ENCODE measurements at places on chromosomes 1 and 21.

GRCh38 chr1:94039871-94040569, 80.9 kb downstream of the ABCA4 start:
- no peak for DNase-seq

GRCh38 chr1:179857009-179857408, 20.6 kb downstream of the TOR1AIP2 start:
- DNase-seq: no peak

GRCh38 chr21:21559285-21560045, 561.3 kb downstream of the NCAM2 start:
- DNase-seq: no peak

GRCh38 chr1:74340656-74341055, 105.5 kb downstream of the TNNI3K start:
- no peak for DNase-seq

GRCh38 chr1:205020466-205020865, 22.5 kb upstream of the CNTN2 start:
- no peak for DNase-seq

DNA sequence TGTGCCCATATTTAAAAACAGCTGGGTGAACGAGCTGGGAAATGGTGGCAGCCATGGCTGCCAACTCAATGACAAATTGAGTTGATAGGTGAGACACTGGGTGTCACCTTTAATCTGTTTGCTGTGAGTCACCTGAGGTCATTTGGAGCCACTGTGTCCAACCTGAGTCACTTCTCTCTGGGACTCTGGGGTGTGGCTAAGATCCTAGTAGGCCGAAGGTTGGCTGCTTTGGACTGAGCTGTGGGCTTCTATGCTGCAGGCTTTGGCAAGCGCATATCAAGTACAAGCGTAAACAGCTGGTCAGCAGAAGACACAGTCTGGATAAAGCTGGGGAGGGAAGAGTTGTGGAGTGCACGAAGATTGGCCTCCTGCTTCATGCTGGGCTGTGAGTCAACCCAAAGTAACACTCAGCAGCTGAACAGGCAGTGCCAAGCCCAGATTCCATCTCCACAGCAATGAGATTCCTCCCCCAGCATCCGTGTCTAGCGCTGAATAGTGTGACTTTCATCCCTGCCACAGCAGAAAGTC, 24.0 kb downstream of the TEX35 start:
- no peak for DNase-seq

GRCh38 chr1:240591564-240591963, 20.4 kb downstream of the GREM2 start:
- no peak for DNase-seq

DNA sequence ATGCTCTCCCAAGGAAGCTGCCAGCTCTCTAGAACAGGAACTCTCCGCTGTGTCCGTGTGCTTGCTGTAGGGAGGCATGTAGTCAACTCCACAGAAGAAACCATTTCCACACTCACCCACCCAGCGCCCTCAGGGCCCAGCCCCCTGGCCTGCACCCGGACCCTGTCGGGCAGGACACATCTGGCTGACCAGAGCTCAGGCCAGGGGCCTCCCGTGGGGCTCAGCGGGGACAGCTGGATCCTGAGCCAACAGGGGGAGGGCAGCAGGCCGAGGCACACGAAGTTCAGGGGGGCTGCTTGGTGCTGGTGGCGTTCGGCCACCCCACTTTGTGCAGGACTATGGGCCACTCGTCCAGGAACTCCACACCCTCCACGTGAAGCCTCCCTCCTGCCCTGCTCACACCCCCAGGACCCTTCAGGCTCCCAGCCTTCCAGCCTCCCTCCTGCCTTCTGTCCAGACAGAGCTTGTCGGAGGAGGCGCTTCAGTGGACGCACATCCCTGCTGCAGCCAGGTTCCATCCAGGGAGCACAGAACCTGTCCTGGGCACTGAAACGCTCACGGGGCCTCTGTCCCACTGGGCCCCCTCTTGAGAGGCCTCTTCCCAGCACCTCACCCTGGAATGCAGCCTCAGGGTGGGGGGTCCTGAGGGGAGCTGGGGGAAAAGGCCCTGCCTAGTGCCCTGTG, 15.0 kb upstream of the FAAP20 start:
- DNase-seq: no peak

DNA sequence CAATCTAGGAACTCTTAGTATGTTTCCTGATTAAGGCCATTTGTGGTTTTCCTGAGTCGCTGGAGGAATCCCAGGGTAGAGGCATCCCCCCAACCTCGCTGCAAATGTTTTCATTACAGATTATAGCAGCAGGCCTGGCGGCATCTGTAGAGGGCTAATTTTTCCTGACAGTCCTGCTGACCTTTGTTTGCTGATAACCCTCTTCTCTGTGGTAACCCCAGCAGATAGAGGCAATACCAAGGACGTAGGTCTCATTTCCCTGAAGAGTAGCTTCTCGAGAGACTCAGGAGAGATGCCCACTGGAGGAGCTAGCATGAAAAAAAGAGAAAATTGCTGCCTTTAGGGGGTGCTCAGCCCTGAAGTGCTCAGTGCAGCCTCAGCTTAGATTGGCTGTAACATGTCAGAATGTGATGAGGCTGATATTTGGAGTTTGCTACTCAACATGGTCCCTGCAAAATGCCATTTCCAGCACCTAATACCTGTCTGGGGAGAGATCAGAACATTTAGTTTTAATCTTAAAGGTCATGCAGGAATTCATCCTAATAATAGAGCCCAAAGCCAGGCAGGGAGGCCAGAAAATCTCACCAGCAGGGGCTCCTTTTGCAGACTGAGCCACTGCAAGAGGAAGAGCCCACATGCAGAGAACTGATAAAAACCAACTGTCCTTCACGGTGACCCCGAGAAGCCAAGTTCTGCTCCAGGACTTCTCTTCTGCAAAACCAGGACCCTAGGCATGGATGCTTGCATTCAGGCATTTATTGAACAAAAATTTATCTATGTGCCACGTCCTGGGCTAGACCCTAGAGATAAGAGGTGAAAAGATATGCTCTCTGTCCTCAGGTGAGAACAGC, 184.5 kb downstream of the KAZN start:
- no peak for DNase-seq

- DNase-seq: no peak
These were observed 10.0 kb downstream of the GDAP2 start for GRCh38 chr1:117919376-117919775.

DNA sequence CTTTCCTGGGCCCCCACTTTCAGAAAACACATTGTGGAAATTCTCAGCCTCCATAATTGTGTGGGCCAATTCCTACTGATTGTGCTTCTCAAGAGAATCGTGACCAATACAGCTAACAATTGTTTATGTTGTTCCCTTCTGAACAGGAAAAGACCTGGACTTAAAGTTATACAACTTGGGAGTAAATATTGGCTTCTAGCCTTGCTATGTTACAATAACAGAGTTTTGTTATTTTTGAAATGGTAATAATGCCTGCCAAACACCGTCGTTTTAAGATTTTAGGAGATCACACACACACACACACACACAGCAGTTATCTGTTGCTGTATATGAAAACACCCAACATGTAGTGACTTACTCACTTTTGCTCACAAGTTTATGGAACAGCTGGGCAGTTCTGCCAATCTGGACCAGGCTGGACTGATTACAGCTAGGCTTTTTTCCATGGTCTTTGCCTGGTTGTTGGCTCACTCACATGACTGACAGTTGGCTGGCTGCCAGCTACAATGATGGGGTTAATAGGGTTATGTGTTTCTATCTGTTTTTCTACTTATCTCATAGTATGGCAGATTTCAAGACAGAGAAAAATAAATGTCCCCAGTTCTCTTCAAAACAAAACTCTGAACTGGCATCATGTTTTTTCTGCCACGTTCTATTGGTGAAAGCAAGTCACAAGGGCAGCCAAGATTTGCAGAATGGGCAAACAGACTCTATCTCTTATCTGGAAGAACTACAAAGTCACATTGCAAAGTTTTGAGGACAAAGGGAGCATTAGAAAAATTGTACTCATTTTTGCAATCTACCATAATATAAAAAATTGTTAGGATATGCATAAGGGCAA, 447.5 kb downstream of the NEGR1 start:
- DNase-seq: peak; percentile 8

- DNase-seq: no peak
These were observed 1414.3 kb upstream of the B3GALT2 start for GRCh38 chr1:194600716-194601115.

- no peak for DNase-seq
These were observed 6.6 kb downstream of the KRTAP10-8 start for GRCh38 chr21:44618504-44618903.

DNA sequence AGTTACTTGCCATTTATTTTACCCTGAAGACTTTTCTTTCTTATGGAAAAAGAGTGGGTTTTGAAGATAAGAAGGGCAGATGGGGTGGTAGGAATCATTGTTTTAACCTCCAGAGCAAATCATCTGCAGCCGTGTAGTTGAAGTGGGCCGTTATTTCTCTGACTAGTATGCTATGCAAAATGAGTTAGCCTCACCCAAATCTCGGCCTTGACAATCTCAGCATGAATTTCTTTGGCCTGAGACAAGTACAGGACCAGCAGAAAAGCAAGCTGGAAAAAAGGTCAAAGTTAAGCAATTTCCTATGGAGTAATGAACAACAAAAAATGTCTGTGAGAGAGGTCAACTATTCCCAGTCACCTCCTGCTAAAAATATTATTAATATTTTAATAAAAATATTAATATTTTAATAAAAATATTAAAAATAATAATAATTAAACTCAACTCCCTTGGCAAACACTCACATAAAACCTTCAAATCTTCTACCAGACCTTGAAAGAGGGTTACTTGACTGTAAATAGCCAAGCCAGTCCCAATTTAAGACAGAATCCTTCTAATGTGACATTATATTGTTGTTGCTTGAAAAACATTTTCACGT, 6.8 kb upstream of the TEKT2 start:
- DNase-seq: no peak

DNA sequence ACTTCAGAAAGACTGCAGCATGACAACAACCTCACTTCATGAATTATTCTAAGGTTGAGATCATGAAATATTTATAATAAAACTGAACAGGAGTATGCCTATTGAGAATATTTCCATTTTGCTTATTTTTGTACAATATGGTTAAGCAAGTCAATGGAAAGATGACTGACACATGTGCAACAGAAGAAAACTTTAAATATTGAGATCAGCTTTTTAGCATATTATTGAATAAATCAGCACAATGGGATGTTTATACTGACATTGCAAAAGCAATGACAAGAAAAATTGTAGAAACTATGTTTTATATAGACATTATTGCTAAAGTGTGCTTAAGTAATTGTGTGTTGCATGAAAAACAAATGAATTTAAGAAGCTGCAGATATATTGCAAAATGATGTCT, 4.6 kb downstream of the LCE7A start:
- no peak for DNase-seq

- DNase-seq: peak; percentile 13
These were observed 2.1 kb downstream of the KDM5B start for GRCh38 chr1:202805886-202806844.

GRCh38 chr1:209483691-209484090, 99.8 kb upstream of the CAMK1G start:
- DNase-seq: no peak

DNA sequence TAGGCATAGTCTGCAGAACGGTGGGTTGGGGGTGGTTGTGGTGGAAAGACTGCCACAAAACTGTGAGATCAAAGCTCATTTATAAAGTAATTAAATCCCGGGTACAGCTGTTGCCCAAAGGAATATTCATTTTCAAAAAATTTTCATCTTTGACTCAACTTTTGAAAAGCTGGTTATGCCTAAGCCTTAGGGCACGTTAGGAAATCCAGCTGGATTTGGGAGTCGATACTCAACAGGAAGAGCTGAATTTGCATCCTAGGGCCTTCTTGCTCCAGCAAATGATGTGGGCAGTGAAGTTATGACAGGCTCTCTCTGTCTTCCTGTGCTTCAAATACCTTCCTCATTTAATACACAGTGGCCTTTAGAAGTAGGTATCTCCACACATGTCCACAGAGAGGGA, 31.7 kb downstream of the ZP4 start:
- no peak for DNase-seq
